ENCODE measurements at places on chromosomes 6 and 20.

DNA sequence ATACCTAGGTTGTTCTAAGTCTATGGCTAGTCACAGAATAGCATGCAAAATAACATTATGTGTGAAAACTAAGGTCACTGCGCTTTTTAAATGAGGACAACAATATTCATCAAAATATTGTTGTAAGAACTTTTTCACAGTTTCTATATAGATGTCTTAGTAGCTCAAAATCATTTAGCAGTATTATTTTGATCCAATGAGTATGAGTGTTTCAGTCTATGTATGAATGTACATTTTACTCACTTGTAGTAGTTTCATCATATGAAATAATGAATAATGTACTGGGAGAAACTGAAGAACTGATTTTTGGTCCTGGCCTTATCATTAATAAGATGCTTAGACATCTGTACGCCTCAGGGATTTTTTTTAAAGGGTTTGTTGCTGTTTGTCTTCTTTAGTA, 16.5 kb upstream of the TMEM30A start:
- DNase-seq, result no peak

DNA sequence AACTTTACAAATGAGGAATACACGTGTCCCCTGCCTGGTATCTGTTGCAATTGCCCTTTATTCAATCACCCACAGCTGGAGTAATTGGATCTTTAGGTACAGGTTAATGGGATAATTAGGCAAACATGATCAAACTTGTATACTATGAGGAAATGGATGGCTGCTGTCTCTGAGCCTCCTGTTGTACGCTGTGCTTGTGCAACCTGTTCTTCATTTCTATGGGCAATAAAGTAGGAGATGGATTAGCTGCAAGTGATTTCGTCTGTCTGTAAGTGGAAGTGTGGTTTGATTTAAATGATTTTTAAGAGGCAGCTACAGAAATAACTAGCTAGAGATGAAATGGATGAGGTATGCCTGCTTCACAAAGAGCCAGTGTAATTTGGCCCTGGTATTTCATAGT, 474.1 kb downstream of the RNF144B start:
- no peak for DNase-seq

GRCh38 chr6:125414507-125414906, 112.7 kb upstream of the HDDC2 start:
- no peak for DNase-seq

- no peak for DNase-seq
These were observed 5.2 kb downstream of the TFAP2C start for GRCh38 chr20:56634307-56634706.

DNA sequence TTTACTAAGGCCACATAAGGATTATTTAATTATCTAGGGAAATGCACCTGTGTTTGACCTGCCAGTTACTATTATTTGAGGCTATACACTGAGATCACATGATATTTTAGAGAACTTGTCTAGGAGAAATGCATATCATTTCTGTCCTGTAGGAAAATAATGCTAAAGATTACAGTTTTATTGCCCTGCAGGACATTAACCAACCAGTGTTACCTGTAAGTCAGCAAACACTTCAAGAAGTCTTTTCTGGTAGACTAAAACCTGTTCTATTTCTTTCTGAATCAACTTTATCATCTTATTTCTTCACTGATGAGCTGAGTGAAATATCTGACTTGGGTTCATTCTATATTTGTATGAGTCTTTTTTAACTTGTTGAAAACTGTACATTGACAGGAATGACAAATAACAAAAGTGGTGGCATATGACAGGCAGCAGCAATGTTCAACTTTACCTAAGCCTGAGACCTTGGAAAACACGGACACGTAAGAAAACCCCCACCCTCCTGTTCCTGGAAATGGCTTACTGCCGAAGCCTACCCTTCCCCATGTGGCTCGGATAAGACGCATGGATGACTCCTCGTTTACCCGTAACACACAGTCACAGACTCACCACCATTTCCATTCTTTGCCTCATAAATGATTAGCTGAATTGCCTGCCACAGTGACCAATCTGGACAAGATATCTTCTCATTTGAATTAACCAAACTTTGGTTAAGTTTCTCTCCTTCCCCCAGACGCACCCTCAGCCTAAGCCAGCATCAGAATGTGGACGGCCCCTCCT, 118.0 kb upstream of the CD93 start:
- DNase-seq, result no peak

GRCh38 chr20:53826090-53826489, 232.5 kb upstream of the ZNF217 start:
- DNase-seq, result no peak

- DNase-seq, result no peak
These were observed 116.0 kb upstream of the JARID2 start for GRCh38 chr6:15129887-15130286.

DNA sequence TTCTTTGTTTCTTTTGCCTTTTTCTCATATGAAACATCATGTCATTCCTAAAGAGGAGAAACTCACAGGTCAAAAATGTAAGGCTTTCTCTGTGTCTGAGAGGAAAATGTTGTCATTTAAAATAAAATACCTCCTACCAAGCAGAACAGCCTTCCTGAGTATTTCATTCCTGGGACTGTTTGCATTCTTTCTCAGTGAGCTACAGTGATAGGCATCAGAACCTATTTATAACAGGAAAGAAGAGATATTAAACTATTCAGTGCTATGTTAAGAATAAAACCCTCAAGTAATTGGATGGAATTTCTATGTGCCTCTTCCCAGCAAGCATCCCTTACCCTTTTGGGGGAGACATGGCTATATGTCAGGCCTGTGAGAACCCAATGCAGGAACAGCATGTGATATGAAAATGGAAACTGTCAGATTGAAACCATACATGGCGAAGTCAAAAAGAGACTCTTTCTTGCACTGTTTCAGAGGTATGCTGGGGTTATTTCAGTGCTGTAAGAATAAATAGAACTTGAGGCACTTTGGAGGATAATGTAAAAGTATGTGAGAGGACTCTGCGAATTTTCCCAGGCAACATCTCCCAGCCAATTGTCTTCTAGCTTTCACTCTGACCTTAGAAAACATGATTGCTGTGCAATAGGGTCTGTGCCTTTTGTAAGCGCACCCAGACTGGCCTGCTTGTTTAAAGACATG, 133.8 kb upstream of the CCN2 start:
- no peak for DNase-seq

DNA sequence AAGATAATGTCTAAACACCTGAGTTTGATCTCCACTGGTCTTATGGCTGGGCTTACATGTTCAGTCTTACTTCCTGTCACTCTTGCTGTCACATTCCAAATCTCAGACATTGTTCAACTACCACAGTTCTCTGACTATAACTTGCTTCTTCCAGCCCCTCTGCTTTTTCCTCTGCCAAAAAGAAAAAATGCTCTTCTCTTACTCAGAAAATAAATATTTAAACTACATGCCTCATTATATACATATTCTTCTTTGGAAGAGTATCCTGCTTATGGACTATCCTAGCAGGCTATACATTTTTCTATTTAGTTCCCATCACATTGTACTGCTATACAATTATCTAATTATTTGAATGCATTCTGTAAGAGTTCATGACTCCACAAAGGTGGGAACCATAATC, 175.4 kb downstream of the TBC1D32 start:
- DNase-seq, result no peak

- DNase-seq, result no peak
These were observed 2.0 kb downstream of the KCNK16 start for GRCh38 chr6:39320363-39320984.

DNA sequence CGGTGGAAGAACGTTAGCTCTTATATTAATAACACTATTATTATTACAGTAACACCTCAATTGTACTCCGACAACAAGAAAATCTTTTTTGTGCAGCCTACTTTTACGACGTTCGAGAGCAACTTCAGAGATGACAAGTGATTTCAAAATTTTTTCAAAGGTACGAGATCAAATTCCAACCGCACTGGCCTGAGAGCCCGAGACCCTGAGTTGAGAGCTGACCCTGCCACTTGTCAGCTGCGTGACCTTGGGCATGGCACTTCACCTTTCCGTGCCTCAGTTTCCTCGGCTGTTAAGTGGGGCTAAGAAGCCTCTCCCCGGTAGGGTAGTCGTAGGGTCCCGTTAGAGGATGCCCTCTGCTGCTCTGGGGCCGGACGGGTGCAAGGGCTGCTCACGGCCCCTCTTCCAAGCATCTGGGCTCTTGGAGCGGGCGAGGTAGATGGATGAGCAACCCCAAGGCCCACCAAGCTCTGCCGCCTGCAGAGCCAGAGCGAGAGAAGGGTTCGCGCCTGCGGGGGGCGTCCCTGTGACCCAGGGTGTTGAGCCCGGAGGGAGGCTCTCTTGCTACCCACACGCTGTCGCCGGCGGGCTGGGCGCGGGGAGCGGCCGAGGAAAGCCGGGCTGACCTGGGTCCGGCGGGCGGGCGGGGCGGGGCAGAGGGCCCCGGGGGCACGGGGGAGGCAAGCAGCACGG, 510 bp downstream of the NDRG3 start:
- peak; percentile 19 for DNase-seq

GRCh38 chr6:106100755-106101154, 14.6 kb downstream of the PRDM1 start:
- no peak for DNase-seq

DNA sequence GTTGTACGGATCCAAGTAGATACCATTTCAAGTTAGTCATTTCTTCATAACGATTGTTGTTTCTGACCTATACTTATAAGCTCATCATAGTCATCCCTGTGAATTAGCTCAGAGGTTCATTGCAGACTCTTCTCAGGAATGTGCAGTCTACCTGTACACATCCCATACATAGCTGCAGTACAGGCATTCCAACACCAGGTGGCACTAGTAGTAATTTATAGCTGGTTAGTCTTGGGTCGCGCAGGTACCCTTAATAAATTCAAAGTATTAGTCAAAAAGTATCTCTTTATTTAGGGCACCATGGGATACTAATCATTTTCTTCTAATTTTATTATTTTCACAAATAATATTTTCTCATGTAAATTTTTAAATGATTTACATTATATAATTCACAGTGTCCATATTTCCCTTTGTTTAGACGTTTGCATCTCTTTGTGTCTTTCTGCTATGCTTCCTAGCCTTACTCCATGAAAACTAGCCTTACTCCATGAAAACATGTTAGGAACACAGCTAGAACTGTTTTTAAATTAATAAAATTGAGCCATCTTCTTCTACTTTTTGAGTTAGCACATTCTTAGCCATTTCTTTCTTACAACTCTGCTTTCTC, 128.6 kb upstream of the FAM83B start:
- peak; percentile 5 for DNase-seq

DNA sequence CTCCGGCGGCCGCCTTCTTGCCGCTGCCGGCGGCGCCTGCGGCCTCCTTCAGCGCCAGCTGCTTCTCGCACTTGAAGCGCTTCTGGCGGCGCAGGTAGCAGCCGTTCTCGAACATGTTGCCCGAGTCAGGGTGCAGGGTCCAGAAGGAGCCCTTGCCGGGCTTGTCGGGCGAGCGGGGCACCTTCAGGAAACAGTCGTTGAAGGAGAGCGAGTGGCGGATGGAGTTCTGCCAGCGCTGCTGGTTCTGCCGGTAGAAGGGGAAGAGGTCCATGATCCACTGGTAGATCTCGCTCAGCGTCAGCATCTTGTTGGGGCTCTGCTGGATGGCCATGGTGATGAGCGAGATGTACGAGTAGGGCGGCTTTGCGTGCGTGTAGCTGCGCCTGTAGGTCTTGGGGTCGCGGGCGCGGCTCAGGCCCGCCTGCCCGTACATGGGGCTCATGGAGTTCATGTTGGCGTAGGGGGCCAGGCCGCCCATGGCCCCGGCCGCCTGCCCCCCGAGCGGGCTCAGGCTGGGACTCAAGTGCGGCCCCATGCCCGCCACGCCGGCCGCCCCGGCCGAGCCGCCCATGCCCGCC, 1.9 kb downstream of the FOXA2 start:
- DNase-seq, result no peak

- no peak for DNase-seq
These were observed 4.6 kb downstream of the SYTL3 start for GRCh38 chr6:158654498-158654897.

- no peak for DNase-seq
These were observed 5.5 kb upstream of the SLC22A2 start for GRCh38 chr6:160264061-160264612.

DNA sequence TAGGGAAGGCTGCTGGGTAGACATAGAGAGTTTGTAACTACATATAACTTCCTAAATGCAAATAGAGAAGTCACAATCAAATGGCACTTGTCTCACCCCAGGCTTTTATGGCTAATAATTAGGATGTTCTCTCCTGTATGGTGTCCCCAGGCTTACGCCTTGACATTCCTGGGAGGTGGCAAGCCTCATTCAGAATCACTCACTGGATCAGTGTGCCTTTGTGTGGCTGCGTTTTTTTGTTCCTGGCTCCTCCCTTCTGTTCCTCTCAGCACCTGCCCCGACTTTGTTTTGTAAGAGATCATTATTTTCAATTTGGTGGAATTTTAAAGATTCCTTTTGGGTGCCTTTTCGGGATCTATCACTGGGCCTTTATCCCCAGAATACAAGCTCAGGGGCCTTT, 5.7 kb downstream of the LAMP5 start:
- no peak for DNase-seq

GRCh38 chr6:78199044-78199443, 546.2 kb downstream of the MEI4 start:
- no peak for DNase-seq

DNA sequence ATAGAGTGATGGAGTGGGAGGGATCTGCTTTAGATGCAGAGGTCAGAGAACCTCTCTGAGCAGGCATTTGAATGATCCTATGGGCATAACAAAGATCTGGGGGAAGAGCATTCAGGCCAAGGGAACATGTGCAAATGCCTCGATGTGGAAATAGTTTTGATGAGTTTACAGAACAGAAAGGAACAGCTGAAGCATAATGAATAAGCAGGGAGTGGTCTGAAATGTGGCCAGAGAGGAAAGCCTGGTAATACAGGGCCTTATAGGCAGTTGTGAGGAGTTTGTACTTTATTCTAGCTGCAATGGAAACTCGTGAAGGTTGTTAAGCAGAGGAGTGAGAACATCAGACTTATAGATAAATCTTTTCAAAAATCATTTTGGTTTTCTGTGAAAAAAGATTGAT, 33.0 kb upstream of the ME1 start:
- DNase-seq, result no peak

GRCh38 chr6:25973923-25974555, 11.4 kb downstream of the TRIM38 start:
- no peak for DNase-seq

DNA sequence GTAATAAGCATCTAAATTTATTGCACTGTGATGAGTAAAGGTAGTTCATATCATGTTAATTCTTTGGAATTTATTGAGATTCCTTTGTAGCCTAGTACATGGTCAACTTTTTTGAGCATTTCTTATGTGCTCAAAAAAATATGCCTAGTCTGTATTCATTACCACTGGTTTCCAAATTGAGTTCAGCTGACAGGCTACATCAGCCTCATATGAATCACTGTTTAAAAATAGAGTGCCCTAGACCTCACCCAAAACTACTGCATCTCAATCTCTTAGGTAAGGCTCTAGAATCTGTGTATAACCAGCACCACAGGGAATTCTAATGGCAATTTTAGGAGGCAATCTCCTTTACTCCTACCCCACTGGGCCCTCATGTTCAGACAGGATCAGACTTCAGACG, 16.7 kb upstream of the FOXF2 start:
- DNase-seq, result no peak

- no peak for DNase-seq
These were observed 28.0 kb upstream of the TULP4 start for GRCh38 chr6:158284007-158284875.

- DNase-seq, result no peak
These were observed 87.9 kb downstream of the ARID1B start for GRCh38 chr6:156865019-156865629.

Measured in stimulated activated CD8-positive, alpha-beta memory T cell treated with anti-CD3 and anti-CD28 coated beads, Interleukin-4, amount 100 ng/mL, for 24 hours (primary cell).